ENCODE measurements at places on chromosomes 16 and 17.

- no peak for DNase-seq
Measured at GRCh38 chr16:14496786-14497185, 133.3 kb downstream of the PARN start.

DNA sequence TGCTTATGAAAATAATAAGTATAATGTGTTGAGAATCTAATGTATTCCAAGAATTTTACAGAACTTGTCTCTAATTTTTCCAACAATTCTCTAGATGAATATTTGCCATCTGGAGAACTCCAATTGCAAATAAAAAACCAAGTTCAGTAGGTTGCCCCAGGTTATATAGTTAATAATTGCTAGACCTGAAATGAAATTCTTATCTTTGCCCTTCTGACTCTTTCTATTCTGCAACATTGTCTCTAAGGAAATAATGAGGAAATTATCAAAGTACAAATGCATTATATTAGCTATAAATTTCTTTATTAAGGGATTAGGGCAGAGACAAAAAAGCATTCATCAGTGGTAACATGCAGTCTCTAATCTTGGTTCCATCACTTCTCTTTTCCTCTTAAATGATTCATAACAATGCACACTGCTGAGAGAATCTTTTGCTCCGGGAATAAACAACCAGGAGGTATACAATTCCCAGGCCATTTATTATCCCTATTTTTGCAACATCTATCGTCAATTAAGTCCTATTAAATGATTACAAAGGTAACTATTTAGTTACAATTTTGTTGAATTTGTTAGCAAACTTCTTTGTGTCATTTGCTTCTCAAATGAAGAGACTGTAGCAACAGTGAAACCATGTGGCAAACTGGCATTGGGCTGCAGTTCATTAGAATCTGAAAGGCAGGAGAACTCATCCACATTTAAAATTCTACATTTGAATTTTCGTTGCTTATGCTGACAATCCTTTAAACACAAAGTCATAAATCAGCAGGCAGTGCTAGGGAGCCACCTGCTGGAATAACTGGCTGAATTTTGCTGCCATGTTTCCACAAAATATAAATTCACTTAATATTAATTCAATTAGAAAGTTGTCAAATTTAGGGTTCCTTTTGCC is 349.6 kb downstream of the KIF2B start:
- DNase-seq: no peak

GRCh38 chr17:42537826-42538451 is 1.9 kb downstream of the NAGLU start:
- no peak for DNase-seq

DNA sequence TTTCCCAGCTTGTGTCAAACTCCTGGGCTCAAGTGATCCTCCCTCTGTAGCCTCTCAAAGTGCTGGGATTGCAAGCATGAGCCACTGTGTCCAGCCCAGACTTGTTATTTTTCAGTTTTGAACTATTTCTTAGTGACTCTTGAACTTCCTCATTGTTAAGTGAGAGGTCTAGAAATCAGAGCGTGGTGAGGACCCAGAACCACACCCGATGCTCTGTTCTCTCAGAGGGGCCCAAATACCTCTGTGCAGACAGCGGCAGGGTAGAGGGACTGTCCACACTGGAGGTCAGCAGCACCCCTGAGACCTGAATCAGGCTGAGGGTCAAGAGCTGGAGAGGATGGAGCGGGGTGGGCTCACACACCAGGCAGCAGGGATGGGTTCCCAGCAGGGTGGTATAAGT is 47.7 kb upstream of the MEAK7 start:
- DNase-seq: no peak

- DNase-seq: no peak
Measured at GRCh38 chr17:62822080-62822904, 14.2 kb upstream of the MARCHF10 start.

DNA sequence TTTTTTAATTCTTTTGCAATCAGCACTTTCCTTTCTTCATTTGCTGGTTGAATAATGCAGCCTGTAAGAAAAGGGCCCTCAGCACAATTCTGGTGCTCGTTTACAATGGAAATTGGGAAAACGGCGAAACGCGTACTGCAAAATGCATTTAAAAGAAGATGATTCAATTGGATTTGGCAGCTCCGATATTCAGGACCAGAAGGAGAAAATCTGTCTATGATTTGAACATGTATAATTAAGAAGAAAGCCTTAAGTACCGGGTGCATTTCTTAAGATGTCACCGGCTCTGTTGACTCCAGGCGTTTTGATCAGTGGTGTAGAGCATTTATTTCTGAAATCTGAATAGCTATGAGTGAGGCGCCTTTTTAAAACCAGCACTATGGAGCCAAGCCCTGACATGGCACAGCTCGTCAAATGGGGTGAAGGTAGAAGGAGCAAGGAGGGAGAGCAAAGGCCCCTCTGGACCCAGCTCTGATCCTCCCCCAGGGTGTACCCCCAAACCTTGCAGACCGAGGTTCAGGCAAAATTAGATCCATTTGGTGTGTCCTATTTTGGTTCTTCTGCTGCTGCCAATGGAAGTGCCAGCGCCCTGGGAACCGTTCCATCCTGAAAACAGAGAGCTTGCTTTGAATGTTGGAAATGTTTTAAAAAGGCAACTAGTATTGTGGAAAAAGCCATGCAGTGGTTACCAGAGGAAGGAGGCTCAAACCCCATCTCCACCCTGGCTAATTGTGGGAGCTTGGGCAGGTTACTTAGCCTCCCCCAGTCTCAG is 161.4 kb upstream of the RPL38 start:
- no peak for DNase-seq

GRCh38 chr16:76947749-76948148 is 243.2 kb upstream of the MON1B start:
- DNase-seq: peak; percentile 20

GRCh38 chr17:6248061-6248460 is 177.9 kb downstream of the WSCD1 start:
- DNase-seq: no peak

DNA sequence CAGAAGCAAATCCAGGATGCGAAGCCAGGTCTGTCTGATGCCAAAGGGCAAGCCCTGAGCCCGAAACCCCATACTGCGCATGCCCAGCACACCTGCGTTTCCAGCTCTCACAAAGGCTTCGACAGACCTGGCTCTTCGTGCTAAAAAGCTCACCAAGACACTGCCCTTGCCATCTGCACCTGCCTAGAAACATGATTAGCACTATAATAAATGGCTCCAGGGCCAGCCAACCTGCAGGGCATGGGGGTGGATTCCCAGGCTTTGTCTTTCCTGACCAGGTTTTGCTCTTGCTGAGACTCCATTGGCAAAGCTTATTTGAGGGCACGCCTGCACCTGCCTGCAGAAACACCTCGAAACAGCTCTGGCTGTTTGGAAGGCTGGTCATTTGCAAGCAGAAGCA is 14.4 kb upstream of the PLD6 start:
- peak; percentile 95 for DNase-seq

DNA sequence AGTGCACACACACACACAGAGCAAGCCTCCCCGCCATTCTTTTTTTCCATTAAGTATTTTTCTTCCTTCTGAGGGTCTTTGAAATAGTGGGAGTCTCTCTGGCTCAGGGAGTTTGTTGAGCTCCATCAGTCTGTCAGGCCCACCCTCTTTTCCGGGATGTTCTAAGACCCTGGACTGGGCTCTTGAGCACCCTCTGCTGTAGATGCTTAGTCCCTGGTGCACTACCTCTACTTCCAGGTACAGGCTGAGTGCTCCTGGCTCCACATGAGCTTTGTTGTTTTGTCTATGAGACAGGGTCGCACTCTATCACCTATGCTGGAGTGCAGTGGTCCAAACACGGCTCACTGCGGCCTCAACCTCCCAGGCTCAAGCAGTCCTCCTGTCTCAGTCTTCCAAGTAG is 20.7 kb downstream of the LIMD2 start:
- no peak for DNase-seq

GRCh38 chr17:81418710-81419318 is 23.6 kb downstream of the BAHCC1 start:
- peak; percentile 41 for DNase-seq

GRCh38 chr16:82113741-82114140 is 56.3 kb downstream of the MPHOSPH6 start:
- no peak for DNase-seq

GRCh38 chr16:57091975-57092785 is at the start of gene CPNE2:
Gene CPNE2 (plus strand): TSS chr16:57092583. CDS start chr16:57110743, 18,160 bp downstream.
- peak; percentile 57 for DNase-seq

DNA sequence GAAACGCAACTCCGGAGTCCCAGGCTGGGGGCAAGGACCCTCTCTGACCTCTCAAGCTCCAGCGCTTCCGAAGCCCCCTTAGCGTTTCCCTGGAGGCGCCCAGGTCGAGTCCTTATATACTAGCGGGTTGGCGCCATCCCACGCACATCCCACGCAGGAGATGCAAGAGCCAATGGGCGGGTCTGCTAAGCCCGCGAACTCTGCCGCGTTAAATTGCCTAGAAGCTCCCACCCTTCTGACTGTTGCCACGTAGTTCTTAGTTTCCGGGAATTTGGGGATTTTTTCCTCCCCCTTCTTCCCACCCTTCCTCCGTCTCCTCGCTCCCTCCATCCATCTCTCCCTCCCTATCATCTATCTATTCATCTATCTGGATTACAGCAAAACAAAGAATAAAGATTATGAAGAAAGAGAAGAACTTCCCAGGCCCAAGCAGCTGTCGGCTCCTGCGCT is at the start of gene SLFN11:
SLFN11 (minus strand) TSS at position 88 of the 450 bp plus-strand sequence. CDS start 9,814 bp downstream, outside the sequence.
- DNase-seq: peak; percentile 1

GRCh38 chr16:61366006-61366405 is 670.2 kb downstream of the CDH8 start:
- peak; percentile 9 for DNase-seq

DNA sequence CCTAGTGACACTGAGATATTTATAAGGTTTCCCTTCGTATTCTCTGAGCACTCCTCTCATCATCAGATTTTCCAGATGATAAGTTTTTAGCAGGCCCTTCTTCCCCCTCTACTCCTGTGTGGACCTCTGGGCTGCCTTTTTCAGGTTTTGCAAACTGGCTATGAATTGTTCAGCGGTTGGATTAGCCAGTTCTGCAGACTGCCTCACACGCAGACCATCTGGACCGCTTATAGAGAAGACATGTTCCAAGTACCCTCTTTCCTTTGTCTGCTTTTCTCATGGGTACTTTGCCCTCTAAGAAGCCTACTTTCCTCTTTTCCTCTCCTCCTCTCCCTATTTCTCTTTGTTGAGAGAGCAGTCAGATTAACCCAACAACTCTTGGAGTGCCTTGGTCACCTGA is 111.6 kb downstream of the GRIN2A start:
- no peak for DNase-seq

DNA sequence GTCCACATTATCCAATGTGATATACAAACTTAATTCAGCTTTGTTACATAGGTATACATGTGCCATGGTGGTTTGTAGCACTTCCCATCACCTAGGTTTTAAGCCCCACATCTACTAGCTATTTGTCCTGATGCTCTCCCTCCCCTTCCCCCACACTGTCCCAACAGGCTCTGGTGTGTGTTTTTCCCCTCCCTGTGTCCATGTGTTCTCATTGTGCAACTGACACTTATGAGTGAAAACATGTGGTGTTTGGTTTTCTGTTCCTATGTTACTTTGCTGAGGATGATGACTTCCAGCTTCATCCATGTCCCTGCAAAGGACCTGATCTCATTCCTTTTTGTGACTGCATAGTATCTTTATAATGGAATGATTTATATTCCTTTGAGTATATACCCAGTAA is 196.7 kb downstream of the CDH11 start:
- DNase-seq: no peak

GRCh38 chr17:58702045-58702476 is 9.7 kb downstream of the RAD51C start:
- DNase-seq: no peak

- no peak for DNase-seq
Measured at GRCh38 chr17:83014940-83015910, 64.2 kb upstream of the METRNL start.

- peak; percentile 9 for DNase-seq
Measured at GRCh38 chr17:65987988-65988387, 203.9 kb downstream of the CEP112 start.

GRCh38 chr16:49696414-49697101 is 159.4 kb downstream of the ZNF423 start:
- peak; percentile 78 for DNase-seq

DNA sequence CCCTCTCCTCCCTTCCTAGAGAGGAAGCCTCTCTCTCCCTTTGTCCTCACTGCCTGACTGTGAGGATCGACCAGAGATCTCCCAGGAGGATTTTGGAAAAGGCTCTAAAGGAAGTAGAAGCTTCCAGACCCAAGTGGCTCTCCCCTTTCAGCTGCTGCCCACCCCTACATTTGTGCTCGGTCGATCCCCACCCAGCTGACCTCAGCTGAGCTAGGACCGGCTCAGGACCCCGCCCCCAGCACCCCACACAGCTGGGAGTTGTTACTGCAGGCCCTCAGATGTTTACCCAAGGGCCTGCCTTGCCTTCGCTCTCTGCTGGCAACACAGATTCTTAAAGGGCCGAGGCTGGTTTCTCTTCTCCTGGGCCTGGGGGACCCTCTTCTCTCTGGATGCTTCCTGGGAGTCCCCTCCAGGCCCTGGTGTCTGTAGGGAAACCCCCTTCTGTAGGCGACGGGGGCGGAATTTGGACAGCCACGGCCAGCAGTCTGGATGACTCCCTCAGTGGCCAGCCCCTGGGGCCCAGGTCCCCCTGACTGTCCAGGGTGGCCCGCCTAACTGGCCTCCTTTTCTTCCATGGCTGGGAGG is 26.9 kb upstream of the TIMP2 start:
- no peak for DNase-seq

DNA sequence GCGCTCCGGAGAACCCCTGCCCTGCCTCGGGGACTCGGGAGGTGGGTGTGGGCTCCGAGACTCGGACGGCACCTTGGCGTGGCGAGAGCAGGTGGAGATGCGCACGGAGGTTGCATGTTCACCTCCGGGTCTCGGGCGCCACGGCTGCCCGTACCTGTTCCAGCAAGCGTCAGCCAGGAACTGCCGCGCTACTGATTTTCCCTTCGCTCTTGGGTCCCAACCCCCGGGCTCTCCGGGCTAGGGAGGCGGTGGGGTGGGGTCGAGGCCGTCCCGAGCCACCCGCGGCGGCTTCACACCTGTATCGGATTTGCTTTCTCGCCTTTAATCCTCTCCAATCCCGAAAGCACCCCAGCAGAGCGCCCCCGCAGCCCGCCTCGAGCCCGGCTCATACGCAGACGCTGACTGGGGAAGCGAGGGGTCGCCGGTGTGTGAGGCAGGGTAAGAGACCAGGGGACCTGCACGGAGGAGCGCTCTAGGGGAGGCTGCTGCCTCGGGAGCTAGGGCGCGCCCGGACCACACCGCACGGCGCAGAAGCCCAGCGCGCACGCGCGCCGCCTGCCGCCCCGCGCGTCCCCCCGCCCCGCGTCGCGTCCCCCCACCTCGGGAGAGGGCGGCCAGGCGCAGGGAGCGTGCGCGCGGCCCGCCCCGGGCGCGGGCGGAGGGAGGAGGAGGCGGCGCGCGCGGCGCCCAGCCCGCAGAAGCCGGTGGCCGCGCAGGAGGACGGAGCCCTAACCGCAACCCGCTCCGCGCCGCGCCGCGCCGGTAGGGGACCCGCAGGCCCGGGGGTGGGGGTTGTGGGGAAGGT is at the start of gene DUSP14:
DUSP14 (plus strand) TSS at position 695 of the 805 bp plus-strand sequence. CDS start 22,382 bp downstream, outside the sequence.
- peak; percentile 88 for DNase-seq
